ENCODE measurements at places on chromosomes 6 and 20. TPM values are rescaled to one million over a fixed set of nuclear protein-coding genes. Genes with fewer than 3 reads are reported as not detected.

GRCh38 chr6:169082817-169083507 is 170.7 kb downstream of the THBS2 start:
- no peak overlapping the region for H3K27ac ChIP-seq
- H3K4me3 ChIP-seq = no peak overlapping the region
- no peak for DNase-seq
- peaks cover 3% of the 10 kb centered on the region for H3K27me3 ChIP-seq

DNA sequence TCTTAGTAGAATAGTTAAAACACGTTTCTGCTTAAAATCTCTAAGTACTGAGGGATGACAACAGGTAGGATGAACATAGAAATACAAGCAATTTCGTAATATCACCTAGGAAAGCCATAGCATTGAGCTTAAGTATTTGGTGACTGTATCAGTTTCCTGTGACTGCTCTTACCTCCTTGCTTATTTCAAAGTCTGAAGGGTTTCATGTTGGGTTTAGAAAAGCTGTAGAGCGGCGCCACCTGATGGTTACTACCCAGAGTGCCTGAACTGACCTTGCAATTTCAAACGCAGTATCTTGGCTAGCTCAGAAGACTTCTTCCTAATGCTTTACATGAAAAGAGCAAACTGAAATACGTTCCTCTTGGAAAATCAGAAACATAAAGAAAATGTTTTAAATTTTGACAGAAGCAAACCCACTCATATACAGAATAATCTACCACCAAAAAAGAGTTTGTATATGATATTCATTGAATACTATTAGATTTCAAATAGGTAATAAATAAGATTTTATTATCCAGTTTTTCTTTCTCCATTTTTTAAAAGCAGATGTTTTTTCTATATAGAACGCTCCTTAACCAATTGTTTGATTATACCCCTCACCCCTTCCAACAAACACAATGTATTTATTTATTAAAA is 82.3 kb upstream of the RIPOR2 start:
- peaks cover 40% of the 10 kb centered on the region for H3K4me1 ChIP-seq
- H3K27ac ChIP-seq = peak overlapping the region; percentile 62
- no peaks in the 10 kb centered on the region for H3K27me3 ChIP-seq
- DNase-seq = peak; percentile 89

GRCh38 chr6:123263981-123264380 is 267.9 kb downstream of the CLVS2 start:
- no peak for DNase-seq
- no peak overlapping the region for H3K4me3 ChIP-seq
- no peaks in the 10 kb centered on the region for H3K36me3 ChIP-seq
- no peak overlapping the region for H3K27ac ChIP-seq

- H3K27me3 ChIP-seq = no peaks in the 10 kb centered on the region
- no peak for DNase-seq
- H3K4me1 ChIP-seq = no peaks in the 10 kb centered on the region
- H3K4me3 ChIP-seq = no peak overlapping the region
Observed at GRCh38 chr20:16966276-16966880, 218.2 kb downstream of the OTOR start.

DNA sequence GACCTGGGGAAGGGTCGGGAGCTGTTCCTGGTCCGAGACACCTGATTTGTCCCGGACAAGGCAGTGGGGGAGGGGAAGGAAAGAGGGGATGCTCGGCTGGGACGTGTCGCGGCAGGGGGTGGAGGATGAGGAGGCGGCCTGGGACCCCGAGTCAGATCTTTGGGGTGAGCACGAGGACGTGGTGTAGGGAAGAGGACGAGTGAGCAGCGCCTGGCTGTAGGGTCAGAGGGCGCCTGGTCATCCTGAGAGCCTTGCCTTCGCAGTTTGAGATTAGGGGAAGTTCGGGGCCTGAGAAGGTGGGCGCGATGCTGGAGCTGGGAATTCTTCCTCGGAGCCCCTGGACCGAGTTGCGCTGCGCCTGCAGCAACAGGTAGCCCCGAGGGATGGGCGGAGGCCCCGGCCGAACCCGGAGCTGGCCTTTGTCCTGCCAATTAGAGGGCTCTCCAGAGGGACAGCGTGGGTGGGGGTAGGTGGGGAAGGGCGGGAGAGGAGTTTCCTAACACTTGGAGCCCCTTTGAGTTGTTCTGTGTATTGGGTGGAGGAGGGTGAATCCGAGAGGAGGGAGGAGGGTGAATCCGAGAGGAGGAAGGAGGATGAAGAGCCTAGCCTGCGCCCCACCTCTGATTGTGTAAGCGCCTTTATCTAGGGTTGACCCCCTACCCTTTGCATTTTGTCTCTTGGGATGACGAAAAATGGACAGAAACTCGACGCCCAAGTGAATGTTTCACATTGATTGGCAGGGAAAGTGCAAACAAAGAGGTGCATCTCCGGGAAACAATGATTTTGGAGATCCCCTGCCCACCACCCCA is 72.0 kb downstream of the SOX4 start:
- H3K4me3 ChIP-seq = peak overlapping the region; percentile 8
- H3K27ac ChIP-seq = no peak overlapping the region
- H3K27me3 ChIP-seq = peaks cover 61% of the 10 kb centered on the region
- H3K4me1 ChIP-seq = peaks cover 22% of the 10 kb centered on the region

- DNase-seq = no peak
- H3K27ac ChIP-seq = no peak overlapping the region
- no peaks in the 10 kb centered on the region for H3K4me1 ChIP-seq
- peaks cover 6% of the 10 kb centered on the region for H3K27me3 ChIP-seq
- no peak overlapping the region for H3K4me3 ChIP-seq
Observed at GRCh38 chr20:58092871-58093270, 135.6 kb downstream of the ANKRD60 start.

DNA sequence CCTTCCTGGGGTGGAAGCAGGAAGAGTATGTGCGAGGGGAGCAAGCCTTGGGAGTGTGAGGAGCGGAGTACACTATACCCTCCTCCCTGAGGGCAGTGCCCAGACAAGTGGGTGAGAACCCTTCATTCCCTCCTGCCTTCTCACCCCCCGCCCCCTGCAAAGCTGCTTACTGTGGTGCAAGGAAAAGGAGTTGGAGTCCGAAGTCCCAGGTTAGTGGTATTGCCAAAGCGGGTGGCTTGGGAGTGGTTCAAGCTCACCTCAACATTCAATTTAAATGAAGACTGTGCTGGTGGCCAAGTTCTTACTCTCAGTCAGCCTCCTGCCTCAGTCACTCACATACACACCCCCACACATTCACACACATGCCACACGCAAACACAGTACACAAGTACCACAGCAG is 74.7 kb upstream of the PRDM1 start:
- H3K27me3 ChIP-seq = peaks cover 20% of the 10 kb centered on the region
- no peaks in the 10 kb centered on the region for H3K36me3 ChIP-seq
- DNase-seq = no peak
- H3K4me1 ChIP-seq = no peaks in the 10 kb centered on the region
- no peak overlapping the region for H3K27ac ChIP-seq

GRCh38 chr6:151027295-151027747 is 161.8 kb downstream of the MTHFD1L start:
- peaks cover 9% of the 10 kb centered on the region for H3K4me1 ChIP-seq
- no peak for DNase-seq
- no peak overlapping the region for H3K4me3 ChIP-seq
- H3K27me3 ChIP-seq = no peaks in the 10 kb centered on the region
- H3K27ac ChIP-seq = no peak overlapping the region

- H3K27ac ChIP-seq = no peak overlapping the region
- H3K4me3 ChIP-seq = no peak overlapping the region
- no peak for DNase-seq
- no peaks in the 10 kb centered on the region for H3K27me3 ChIP-seq
- H3K36me3 ChIP-seq = peaks cover 13% of the 10 kb centered on the region
Observed at GRCh38 chr6:158268361-158269147, 43.7 kb upstream of the TULP4 start.

DNA sequence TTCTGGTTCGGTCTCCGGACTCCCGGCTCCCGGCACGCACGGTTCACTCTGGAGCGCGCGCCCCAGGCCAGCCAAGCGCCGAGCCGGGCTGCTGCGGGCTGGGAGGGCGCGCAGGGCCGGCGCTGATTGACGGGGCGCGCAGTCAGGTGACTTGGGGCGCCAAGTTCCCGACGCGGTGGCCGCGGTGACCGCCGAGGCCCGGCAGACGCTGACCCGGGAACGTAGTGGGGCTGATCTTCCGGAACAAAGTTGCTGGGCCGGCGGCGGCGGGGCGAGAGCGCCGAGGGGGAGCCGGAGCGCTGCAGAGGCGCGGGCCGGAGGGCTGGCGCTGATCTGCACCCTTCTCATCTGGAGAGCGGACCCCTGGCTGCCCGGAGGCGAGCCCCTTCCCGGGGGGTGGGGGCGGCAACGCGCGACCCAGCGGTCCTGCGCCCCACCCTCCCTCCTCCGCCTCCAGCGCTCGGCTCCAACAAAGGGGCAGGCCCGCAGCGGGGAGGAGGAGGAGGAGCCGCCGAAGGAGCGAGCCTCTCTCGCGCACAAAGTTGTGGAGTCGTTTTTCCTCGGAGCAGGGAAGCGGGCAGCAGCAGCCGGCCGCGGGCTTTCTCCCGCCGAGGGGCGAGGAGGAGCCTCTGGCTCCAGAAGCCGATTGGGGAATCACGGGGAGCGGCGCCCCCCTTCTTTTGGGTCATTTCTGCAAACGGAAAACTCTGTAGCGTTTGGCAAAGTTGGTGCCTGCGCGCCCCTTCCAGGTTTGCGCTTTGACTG is at the start of gene UTRN:
Gene UTRN, plus strand, starts transcription at position 553 of the 765 bp plus-strand sequence. CDS start 6,494 bp downstream, outside the sequence.
- DNase-seq = peak; percentile 53
- H3K4me1 ChIP-seq = peaks cover 17% of the 10 kb centered on the region
- H3K27ac ChIP-seq = peak within 1 kb of the TSS; percentile 84
- H3K27me3 ChIP-seq = peaks cover 17% of the 10 kb centered on the region
- H3K4me3 ChIP-seq = peak within 1 kb of the TSS; percentile 90

DNA sequence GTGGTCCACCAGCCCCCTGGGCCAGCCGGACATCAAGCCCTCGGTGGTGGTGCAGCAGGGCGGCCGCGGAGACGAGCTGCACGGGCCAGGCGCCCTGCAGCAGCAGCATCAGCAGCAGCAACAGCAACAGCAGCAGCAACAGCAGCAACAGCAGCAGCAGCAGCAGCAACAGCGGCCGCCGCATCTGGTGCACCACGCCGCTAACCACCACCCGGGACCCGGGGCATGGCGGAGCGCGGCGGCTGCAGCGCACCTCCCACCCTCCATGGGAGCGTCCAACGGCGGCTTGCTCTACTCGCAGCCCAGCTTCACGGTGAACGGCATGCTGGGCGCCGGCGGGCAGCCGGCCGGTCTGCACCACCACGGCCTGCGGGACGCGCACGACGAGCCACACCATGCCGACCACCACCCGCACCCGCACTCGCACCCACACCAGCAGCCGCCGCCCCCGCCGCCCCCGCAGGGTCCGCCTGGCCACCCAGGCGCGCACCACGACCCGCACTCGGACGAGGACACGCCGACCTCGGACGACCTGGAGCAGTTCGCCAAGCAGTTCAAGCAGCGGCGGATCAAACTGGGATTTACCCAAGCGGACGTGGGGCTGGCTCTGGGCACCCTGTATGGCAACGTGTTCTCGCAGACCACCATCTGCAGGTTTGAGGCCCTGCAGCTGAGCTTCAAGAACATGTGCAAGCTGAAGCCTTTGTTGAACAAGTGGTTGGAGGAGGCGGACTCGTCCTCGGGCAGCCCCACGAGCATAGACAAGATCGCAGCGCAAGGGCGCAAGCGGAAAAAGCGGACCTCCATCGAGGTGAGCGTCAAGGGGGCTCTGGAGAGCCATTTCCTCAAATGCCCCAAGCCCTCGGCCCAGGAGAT is 1.0 kb downstream of the POU3F2 start:
- peak overlapping the region; percentile 8 for H3K4me3 ChIP-seq
- H3K27ac ChIP-seq = peak overlapping the region; percentile 10
- peaks cover 40% of the 10 kb centered on the region for H3K4me1 ChIP-seq
- H3K27me3 ChIP-seq = peaks cover 75% of the 10 kb centered on the region

DNA sequence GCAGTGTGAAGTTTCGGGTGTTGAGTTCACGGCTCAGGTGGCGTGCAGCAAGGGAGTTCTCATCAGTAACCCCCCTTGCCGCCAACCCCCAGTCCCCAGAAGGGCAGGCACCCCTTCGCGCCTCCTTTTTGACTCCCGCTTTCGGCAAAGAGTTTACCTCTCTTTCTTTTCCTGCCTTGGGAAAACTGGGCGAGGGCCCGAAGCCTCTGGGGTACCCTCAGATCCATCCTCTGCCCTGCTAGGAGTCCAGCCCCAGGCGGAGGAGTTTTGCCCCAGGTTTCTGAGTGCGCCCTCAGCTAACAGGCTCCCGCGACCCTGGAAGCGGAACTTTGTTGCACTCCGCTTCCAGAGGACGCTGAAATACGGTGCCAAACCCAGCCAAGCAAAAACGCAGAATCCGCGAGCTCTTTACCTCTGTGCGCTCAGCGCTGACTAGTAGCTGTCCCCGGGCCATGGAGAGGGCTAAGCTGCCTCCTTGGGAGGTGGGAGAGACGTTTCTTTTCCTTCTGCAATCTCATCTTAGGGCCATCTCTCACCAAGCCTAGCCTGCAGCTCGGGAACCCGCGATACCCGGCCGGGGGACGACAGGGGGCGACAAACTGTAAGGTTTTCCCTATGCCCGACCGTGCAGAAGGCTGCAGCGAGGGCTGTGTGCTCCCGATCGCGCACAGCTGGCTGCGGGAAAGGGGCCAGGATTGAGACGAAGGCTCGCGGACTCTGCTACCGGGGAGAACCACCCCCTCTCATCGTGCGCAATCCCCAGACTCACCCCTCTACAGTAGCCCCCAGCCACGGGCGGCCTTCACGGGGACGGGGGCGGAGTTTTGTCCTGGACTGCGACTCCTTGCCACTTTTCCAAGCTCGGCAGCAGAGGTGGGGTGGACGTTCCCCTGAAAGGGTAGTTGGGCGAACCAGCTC is 2.7 kb upstream of the PAX1 start:
- no peaks in the 10 kb centered on the region for H3K4me1 ChIP-seq
- H3K36me3 ChIP-seq = peaks cover 5% of the 10 kb centered on the region
- no peak overlapping the region for H3K4me3 ChIP-seq
- DNase-seq = peak; percentile 42
- H3K27me3 ChIP-seq = peaks cover 87% of the 10 kb centered on the region
- H3K27ac ChIP-seq = no peak overlapping the region

- no peaks in the 10 kb centered on the region for H3K4me1 ChIP-seq
- H3K27me3 ChIP-seq = no peaks in the 10 kb centered on the region
- H3K27ac ChIP-seq = no peak overlapping the region
- no peaks in the 10 kb centered on the region for H3K36me3 ChIP-seq
Observed at GRCh38 chr6:124319410-124319809, 515.7 kb downstream of the NKAIN2 start.

DNA sequence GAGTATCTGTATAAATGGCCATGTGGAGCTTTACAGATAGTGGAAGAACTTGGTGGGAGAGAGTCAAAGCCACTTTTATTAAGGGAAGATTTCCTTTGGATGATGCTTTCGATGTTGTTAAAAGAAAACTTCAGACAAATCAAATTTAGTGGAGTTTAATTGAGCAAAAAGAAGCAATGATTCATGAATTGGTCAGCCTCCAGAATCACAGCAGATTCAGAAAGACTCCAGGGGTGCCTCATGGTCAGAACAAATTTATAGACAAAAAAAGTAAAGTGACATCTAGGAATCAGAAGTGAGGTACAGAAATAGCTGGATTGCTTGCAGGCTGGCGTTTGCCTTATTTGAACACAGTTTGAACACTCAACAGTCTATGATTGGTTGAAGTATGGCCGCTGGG is 5.3 kb upstream of the CGA start:
- H3K27ac ChIP-seq = no peak overlapping the region
- peaks cover 28% of the 10 kb centered on the region for H3K27me3 ChIP-seq
- no peaks in the 10 kb centered on the region for H3K4me1 ChIP-seq
- DNase-seq = no peak
- no peaks in the 10 kb centered on the region for H3K36me3 ChIP-seq
- no peak overlapping the region for H3K4me3 ChIP-seq

The TRIM31 gene
- not detected for total RNA-seq

The EPPIN gene
- not detected for total RNA-seq

The TMC2 gene
- not detected for total RNA-seq

The RNF39 gene
- total RNA-seq = not detected

The ATP9A gene
- total RNA-seq = 0.05 TPM

The DACT2 gene
- not detected for total RNA-seq

All from activated CD8-positive, alpha-beta T cell treated with anti-CD3 and anti-CD28 coated beads, Interleukin-2, amount 10 ng/mL, durations not matched to agents 7 days and 5 days (primary cell).